ENCODE measurements at places on chromosomes 2 and 18.
A peak's percentile ranks its signal among the peaks of the same experiment; 100 is the strongest.

GRCh38 chr18:76169733-76170132, 325.3 kb downstream of the ZNF516 start:
- DNase-seq: no peak

GRCh38 chr18:8769509-8770095, 64.2 kb downstream of the MTCL1 start:
- no peak for DNase-seq

DNA sequence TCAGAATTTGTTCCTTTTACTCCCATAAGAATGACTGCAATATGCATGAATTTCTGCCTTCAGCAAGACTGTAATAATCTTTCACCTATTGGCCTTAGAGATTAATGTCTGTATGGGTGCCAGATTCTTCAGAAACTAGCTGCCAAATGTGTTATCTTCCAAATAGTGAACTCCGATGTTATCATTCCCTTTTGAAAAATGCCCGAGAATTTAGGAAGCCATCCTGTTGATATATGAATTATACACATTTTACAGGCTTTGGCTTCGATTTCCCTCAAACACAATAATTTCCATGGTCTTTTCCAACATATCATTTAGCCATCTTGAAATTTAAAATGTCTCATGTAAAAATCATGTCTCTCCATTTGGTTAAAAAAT, 101.5 kb downstream of the ZNF521 start:
- no peak for DNase-seq

- no peak for DNase-seq
These were observed 15.4 kb upstream of the SLC25A52 start for GRCh38 chr18:31776093-31776492.

- DNase-seq: peak; percentile 43
These were observed 53.7 kb upstream of the ARL4C start for GRCh38 chr2:234550511-234551107.

GRCh38 chr2:167900435-167901114, 346.8 kb downstream of the STK39 start:
- no peak for DNase-seq

DNA sequence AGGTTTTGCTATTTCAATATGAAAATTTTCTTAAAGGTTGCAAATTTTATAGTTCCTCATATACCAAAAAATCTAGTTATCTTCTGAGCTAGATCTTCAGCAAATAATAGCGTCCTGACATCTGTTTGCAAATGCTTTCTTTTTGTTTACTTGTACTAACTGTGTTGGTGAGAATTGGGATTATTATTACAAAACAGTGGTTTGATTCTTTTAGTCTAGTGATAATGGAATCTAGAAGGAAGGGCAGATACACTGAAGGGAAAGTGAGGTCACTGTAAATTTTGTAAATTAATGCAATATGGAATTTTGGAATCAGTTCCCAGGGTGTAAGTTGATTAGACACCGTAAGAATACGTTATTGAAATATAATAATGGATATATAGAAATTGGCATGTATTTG, 36.2 kb upstream of the NT5C1B start:
- no peak for DNase-seq

- no peak for DNase-seq
These were observed 102.7 kb downstream of the NR4A2 start for GRCh38 chr2:156229724-156230362.

- no peak for DNase-seq
These were observed 111.1 kb downstream of the KLHL14 start for GRCh38 chr18:32661486-32662299.

DNA sequence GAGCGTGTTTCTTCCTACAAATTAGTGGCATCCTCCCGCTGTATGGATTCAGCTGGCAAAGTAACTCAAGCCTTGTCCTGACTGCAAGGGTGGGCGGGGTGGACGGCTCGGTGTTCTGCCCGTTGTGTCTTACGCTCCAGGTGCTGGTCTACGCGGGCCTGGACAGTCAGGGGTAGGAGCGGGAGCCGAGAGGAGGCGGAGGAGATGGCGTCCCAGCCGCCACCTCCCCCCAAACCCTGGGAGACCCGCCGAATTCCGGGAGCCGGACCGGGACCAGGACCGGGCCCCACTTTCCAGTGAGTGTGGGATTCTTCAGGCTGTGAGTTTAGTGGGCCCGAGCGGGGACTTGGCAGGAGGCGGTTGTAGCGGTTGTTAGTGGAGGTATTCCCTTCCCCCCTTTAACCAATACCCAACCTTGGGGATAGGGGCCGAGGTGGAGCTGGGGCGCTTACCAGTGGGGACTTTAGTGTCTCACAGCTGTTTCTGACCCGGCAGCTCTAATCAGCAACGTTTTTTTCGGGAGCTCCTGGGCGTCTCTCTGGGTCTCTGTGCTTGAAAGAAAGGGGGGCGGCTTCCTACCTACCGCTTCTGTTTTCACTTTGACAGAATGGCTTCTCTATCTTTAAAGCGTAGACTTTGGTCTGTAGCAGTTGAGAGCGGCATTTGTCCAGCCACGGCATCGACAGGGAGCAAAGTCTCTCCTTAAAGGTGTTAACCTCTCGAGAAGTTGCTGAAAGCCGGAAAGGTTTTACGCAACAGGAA, at the start of the genes PEX13 and PUS10:
TSS of gene PEX13 (plus strand) at position 165 of the 762 bp plus-strand sequence. CDS start at position 205, 40 bp downstream.
TSS of gene PUS10 (minus strand) at position 700 of the 762 bp plus-strand sequence. CDS start 6,365 bp downstream, outside the sequence.
- peak; percentile 45 for DNase-seq

GRCh38 chr2:1478311-1479305, 65.3 kb downstream of the TPO start:
- no peak for DNase-seq

- DNase-seq: no peak
These were observed 116.8 kb downstream of the SPTBN1 start for GRCh38 chr2:54572636-54573536.

DNA sequence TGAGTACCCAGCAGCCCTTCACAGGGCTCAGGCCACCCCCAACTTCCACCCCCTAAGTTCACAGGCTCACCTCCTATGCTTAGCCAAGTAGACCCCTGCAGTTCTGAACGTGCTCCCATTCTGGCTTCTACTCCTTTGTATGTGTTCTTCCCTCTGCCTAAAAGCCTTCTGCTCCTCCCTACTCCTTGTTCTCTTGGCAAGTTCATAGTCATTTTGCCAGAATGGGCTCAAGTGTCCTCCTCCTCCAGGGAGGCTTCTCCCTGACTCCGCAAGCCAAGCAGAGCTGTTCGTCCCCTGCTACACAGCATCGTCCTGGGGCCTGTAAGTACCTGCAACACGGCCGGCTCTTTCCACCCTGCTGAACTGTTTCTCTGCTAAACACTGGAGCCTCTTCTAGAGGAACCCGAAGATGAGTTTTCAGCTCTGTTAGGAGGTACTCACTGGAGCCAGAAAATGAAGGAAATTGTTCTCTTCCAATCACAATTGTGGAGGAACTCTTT, 14.6 kb upstream of the CETN1 start:
- DNase-seq: no peak

DNA sequence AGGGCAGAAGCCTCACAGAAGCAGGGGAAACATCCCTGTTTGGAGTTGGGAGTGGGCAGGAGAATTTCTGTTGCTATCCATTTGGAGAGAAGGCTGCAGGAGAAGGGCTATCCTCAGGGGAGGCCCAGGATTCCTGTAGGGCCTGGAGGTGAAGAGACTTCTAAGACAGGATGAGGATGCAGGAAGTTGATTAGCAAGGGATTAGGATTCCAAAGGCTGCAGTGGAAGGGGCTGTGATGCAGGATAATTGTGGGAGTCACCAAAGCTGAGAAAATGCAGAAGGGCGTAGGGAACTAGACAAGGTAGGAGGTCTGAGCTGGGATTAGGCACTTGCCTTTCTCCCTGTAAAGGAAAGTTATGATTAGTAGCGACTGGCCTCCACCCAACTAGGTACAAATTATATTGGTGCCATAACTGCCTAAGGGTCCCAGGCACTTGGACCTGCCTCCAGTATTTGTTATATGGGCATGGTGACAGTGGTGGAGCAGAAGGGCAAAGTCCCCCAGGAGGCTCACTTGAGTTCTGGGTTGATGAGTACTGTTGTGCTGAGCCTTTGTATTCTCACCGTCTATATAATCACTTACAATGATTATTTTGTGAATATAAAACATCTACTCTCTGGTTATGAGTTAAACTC, 96.4 kb upstream of the MSTN start:
- DNase-seq: no peak

GRCh38 chr18:65852273-65852672, 101.5 kb downstream of the CDH7 start:
- DNase-seq: no peak

- DNase-seq: no peak
These were observed 117.4 kb downstream of the PIK3C3 start for GRCh38 chr18:42072407-42072806.

DNA sequence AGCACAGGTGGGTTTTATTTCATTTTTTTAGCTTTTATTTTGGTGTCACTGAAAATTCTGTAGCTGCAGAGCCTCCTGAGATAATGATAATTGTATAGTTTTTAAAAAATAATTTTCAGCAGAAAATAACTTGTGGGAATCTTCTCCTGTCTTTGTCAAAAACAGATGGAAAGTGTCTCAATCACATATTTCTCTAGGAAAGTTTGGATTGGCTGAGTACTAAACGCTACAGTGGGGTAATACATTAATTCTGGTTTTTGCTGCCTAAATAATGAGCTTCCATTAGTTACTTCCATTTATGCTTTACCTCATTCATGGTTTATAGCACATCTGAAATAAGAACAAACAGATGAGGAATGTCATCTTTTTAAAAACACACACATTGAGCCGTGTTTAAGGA, 2.2 kb downstream of the TWIST2 start:
- no peak for DNase-seq

- no peak for DNase-seq
These were observed 460 bp upstream of the LRRFIP1 start for GRCh38 chr2:237626813-237627440.

DNA sequence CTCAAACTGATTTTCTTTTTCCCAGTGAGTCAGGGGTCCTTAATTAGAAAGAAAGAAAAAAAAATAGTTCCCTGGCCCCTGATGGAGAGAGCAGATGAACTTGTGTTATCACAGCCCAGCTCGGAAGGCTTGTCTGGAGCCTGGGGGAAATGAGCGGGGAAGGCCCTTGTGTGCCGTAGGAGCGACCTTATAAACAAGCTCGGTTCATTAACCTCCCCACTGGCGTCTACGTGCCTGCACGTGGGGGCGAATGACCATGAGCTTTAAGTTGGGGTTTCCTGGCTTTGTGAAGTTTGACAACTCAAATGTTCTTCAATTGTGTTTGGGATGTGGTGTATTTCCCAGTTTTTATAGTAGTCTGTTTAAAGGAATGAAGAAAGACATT, 69.5 kb downstream of the EPAS1 start:
- DNase-seq: no peak

- no peak for DNase-seq
These were observed 28.2 kb upstream of the RUFY4 start for GRCh38 chr2:218040883-218041282.

GRCh38 chr2:237823544-237823943, 25.0 kb downstream of the RBM44 start:
- DNase-seq: no peak

GRCh38 chr2:37349231-37349860, 4.9 kb downstream of the QPCT start:
- no peak for DNase-seq

- DNase-seq: no peak
These were observed 6.9 kb downstream of the CREG2 start for GRCh38 chr2:101380376-101380775.

GRCh38 chr18:79395308-79395640, 456 bp upstream of the NFATC1 start:
- no peak for DNase-seq

GRCh38 chr2:9538000-9538507, 17.6 kb downstream of the ADAM17 start:
- DNase-seq: no peak

GRCh38 chr2:3620834-3621233, 25.9 kb downstream of the COLEC11 start:
- no peak for DNase-seq

GRCh38 chr2:227006189-227006897, 157.7 kb downstream of the COL4A4 start:
- DNase-seq: no peak

DNA sequence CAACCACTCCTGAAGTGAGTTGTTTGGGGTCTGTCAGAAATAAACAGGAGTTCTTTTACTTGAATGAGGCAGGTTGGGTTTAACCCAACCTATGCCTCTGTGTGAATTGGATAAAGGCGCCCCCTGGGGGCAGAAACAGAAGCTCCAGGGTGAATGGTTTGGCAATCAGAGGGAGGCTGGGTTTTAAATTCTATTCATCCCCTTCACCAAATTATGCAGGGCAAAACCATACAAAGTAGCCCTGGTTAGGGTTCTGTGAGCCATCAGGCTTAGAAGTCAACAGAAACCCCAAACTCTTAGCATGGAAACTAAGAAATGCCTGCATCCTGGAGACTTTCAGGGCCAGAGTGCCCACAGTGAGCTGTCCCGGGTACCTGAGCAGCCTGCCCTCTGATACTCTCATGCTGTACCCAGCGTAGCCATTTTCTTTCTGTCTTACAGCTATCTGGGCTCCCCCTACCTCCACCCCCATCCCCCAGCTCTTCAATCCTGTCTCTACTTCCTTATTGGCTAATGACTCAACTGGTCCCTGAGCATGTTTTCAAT, 241.5 kb downstream of the ICOS start:
- DNase-seq: peak; percentile 4

- DNase-seq: no peak
These were observed 19.2 kb upstream of the NCKAP1 start for GRCh38 chr2:183057333-183057985.

GRCh38 chr2:230719340-230719739, 6.7 kb downstream of the CAB39 start:
- no peak for DNase-seq

DNA sequence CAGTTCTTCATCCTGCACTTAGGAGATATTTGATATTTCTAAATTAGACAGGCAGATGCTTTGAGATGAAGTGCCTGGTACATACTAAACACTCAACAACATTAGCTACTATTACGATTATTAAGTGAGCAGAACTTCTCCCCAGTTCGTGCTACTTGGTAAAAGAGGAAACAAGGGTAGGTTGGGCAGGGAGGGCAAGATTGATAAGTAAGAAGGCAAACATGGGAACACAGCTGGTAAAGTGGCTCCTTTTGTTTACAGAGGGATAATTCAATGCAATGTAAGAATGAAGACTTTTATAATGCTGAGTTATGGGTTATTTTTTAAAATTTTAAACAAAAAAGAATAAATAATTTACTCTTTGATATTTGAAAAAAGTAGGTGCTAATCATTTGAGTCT, 15.9 kb upstream of the WIPF1 start:
- no peak for DNase-seq

- no peak for DNase-seq
These were observed at the start of gene EMILIN2 for GRCh38 chr18:2846636-2847316. EMILIN2 (plus strand) TSS chr18:2847006; CDS start chr18:2847189, 183 bp downstream.

GRCh38 chr2:134927195-134927594, 8.6 kb downstream of the CCNT2 start:
- no peak for DNase-seq

DNA sequence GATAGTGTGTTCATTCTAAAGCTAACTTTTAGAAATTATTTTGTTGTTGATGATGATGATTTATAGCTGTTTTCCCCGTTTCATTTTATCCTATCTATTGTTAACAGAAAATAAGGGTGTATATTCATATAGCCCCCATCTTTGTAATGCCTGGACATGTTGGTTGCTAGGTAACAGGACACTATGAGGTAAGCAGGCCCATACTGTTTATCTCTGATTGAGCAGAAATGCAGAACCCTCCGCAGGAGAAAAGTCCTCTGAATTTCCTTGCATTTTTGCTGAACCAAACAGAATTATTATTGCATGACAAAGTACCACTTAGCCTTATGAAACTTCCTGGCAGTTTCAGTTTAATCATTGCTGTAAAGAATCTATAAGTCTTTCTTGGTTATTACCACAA, 339.4 kb downstream of the DCC start:
- no peak for DNase-seq

GRCh38 chr2:47230418-47230817, 75.3 kb upstream of the STPG4 start:
- no peak for DNase-seq

GRCh38 chr2:235414422-235414821, 79.4 kb upstream of the AGAP1 start:
- DNase-seq: no peak

All from smooth muscle cell of the brain vasculature (primary cell).